Glomerular endothelial cell (primary cell): ENCODE measurements at places on chromosomes 6 and 20. TPM values are rescaled to one million over a fixed set of nuclear protein-coding genes. Genes with fewer than 3 reads are reported as not detected.

DEFB124 gene
- not detected in 2 replicates for total RNA-seq

OR2J3 gene
- not detected in 2 replicates for total RNA-seq

FOXS1 gene
- total RNA-seq = 0.82 and 1.6 TPM in 2 replicates

VAPB gene
- total RNA-seq = 10.1 and 17.6 TPM in 2 replicates

LINC00237 gene
- not detected in 2 replicates for total RNA-seq

TRIM40 gene
- total RNA-seq = not detected in 2 replicates

HLA-DPA1 gene
- total RNA-seq = 7.3 and 12.8 TPM in 2 replicates
